ENCODE measurements at places on chromosomes 12 and 14.
A peak's percentile ranks its signal among the peaks of the same experiment; 100 is the strongest.

DNA sequence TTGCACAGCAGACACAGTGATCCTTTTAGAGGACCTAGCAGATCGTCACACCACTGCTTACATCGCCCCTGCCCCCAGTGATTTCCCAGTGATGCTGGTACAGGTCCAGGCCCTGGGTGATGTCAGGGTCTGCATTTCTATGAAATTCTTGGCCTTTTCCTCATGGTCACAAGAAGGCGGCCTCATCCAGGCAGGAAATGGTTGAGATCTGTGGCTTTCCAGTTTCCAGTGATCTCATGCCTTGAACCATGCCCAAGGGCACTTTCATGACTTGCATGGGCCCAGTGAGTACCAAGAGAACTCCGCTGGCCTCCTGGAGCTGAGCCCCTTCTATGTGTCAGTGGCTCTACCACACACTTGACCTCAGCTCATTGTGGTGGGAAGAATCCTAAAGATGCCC lies 41.9 kb upstream of the BDKRB2 start:
- H3K27ac ChIP-seq = no peak overlapping the region
- peaks cover 7% of the 10 kb centered on the region for H3K4me1 ChIP-seq
- no peak overlapping the region for H3K4me3 ChIP-seq

DNA sequence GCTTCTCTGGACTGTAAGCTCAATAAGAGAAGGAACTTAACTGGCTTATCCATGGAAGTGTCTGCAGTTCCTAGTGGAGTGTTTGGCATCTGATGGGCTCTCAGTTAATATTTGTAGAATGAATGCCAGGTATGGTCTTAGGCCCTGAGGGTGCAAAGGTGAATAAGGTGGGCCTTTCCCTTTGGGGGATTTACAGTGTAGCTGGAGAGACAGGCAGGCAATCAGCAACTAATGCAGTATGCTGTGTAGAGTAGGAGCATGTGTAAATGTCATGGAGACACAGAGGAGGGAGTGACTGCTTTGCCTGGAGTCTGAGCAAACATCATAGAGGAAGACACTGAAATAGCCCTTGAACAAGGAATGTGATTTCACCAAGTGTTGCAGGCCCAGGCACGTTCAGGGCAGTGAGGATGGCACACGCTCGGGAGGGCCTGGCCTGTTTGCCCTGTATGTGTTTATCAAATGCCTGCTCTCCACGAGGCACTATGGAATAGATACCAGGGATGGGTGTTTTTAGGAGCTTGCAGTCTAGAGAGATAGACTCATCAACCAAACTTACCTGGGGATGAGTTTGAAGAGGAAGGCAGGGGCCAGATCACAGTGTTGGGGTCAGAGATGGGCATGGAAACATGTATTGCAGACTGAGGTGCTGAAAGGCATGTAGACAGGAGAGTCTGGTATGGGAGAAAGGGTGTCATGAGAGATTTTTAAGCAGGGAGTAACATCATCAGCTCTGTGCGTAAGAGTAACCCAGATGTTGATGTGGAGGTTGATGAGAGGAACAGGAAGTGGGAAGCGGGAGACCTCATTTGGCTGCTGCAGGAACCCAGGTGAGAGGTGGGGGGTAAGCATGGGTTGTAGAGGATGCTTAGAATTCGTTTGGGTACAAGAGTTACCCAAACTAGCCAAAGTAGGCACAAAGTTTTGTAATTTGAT lies 54.1 kb downstream of the PLXNC1 start:
- H3K4me1 ChIP-seq = no peaks in the 10 kb centered on the region
- no peak overlapping the region for H3K4me3 ChIP-seq
- no peaks in the 10 kb centered on the region for H3K36me3 ChIP-seq
- no peak overlapping the region for H3K27ac ChIP-seq

DNA sequence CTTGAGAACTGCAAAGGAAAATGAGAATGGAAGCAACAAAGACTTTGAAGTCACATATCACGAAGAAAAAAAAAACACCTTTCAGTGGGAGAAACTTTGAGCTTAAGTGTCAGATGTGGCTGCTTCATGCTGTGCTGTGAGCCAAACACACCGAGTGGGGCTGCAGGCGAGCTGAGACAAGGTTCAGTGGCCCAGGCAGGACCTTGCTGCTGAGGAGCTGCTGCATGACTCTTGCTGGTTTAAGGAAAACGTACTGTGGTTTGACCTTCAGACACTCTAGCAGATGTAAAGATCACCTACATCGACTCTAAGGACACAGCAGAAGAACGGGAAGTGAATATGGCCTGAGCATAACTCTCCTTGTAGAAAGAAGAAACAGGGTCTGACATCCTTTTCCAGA lies 118.1 kb upstream of the OR4E1 start:
- H3K36me3 ChIP-seq = no peaks in the 10 kb centered on the region
- no peaks in the 10 kb centered on the region for H3K27me3 ChIP-seq
- DNase-seq = no peak
- no peak overlapping the region for H3K27ac ChIP-seq

- no peak overlapping the region for H3K27ac ChIP-seq
- no peak overlapping the region for H3K4me3 ChIP-seq
- no peaks in the 10 kb centered on the region for H3K27me3 ChIP-seq
- DNase-seq = no peak
- no peaks in the 10 kb centered on the region for H3K36me3 ChIP-seq
- H3K4me1 ChIP-seq = no peaks in the 10 kb centered on the region
Observed at GRCh38 chr14:75917322-75917945, 64.4 kb downstream of the TGFB3 start.

DNA sequence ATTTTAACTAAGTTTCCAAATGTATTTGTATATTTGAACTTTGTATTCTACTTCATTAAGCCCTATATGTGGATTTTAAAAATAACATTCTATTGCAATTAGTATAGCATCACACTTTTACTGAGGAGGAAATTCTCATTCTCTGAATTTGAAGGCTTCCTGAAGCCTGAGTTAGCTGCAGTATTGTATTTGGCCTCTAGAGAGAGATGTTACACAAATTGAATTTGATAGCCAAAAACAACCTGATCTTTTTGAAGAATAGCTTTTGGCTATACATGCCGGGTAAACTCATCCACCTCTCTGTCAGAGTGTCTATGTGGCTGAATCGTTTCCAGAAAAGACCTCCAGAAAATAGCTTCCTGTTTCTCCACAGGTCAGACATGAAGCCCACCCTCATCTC lies 316.5 kb upstream of the OR4E1 start:
- H3K4me1 ChIP-seq = no peaks in the 10 kb centered on the region
- no peaks in the 10 kb centered on the region for H3K36me3 ChIP-seq
- no peak for DNase-seq
- H3K27me3 ChIP-seq = no peaks in the 10 kb centered on the region

DNA sequence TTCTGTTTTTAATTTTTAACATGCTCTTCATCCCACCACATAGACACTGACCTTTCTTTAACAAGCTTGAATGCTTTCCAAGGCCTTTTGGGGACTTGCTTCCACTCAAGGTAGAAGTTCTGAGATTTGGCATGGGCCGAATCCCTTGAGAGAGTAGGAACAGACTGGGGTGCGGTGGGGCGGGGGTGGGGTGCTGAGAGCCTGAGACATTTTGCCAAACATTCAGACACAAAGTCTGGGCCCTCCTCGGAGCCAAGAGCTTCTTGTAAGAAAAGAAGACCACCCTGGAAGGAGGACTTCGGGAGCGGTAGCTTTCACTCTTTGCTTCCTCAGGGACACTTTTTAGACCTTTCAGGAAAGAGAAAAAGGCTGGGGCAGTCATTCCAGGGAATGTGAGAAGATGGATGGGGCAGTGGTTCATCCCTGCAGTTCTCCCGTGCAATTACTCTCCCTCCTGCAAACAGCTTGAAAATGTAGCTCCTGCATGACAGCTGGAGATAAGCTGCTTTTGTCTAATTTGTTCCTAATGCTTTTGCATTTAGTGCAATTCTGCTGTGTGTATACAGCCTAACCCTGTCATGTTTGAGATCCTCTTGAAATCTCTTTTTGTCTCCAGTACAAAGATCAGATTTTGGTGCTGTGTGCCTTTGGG lies 16.3 kb upstream of the MYO1H start:
- H3K36me3 ChIP-seq = no peaks in the 10 kb centered on the region
- no peak overlapping the region for H3K4me3 ChIP-seq
- H3K27ac ChIP-seq = no peak overlapping the region
- no peaks in the 10 kb centered on the region for H3K27me3 ChIP-seq
- no peak for DNase-seq

GRCh38 chr12:46154221-46154985 lies 114.4 kb downstream of the SLC38A1 start:
- H3K4me3 ChIP-seq = no peak overlapping the region
- peak; percentile 37 for DNase-seq
- H3K27ac ChIP-seq = no peak overlapping the region
- peaks cover 6% of the 10 kb centered on the region for H3K4me1 ChIP-seq
- no peaks in the 10 kb centered on the region for H3K27me3 ChIP-seq

GRCh38 chr14:75147423-75148071 lies 20.7 kb upstream of the NEK9 start:
- DNase-seq = peak; percentile 84
- H3K4me1 ChIP-seq = no peaks in the 10 kb centered on the region
- peak overlapping the region; percentile 54 for H3K27ac ChIP-seq
- peaks cover 1% of the 10 kb centered on the region for H3K36me3 ChIP-seq

- H3K4me3 ChIP-seq = no peak overlapping the region
- H3K27ac ChIP-seq = no peak overlapping the region
- DNase-seq = no peak
- no peaks in the 10 kb centered on the region for H3K27me3 ChIP-seq
- no peaks in the 10 kb centered on the region for H3K4me1 ChIP-seq
- no peaks in the 10 kb centered on the region for H3K36me3 ChIP-seq
Observed at GRCh38 chr12:83997423-83997822, 915.2 kb downstream of the SLC6A15 start.

DNA sequence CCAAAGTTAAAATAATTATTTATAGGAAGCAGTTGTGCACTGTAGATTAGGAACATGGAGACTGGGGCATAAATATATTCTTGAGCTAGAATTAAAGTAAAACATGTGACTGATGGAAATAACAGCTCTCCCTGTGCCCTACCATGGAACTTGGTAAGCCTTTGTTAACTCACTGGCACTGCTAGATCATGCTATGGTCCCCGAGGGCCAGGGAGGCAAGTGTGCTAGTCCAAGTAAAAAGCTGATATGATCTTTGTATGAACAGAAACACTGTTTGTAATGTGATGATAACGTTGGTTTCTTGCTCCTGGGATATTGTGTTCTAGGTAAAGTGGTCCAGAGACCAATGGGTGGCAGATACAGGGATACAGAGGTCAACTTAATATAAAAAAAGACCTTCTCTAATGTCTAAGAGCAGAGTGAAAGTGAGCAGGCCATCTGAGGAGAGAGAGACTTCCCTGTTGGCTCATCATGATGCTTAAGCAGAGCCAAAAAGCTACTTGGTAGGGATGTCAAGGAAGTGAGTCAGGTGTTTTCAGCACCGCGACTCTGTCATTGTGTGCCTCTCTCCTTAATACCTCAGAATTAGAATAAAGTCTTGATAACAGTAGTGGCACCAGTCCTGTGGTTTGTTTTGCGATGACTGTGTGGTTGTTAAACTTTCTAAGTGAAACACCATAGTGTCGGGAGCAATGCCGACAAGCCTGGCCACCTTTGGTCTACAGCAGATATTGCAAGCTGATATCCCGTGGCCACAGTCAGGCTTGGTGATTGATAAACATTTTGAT lies 27.6 kb downstream of the BICD1 start:
- H3K27me3 ChIP-seq = no peaks in the 10 kb centered on the region
- peak overlapping the region; percentile 22 for H3K27ac ChIP-seq
- peak; percentile 22 for DNase-seq
- no peaks in the 10 kb centered on the region for H3K36me3 ChIP-seq

DNA sequence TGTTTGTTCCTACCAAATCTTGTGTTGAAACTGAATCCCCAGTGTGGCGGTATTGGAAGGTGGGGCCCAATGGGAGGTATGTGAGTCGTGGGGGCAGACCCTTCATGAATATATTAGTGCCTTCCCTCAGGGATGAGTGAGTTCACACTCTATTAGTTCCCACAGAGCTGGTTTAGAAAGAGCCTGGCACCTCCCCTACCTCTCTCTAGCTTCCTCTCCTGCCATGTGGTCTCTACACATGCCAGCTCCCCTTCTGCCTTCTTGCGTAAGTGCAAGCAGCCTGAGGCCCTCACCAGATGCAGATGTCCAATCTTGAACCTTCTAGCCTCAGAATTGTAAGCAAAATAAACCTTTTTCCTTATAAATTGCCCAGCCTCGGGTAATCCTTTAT lies 105.8 kb downstream of the SPTSSA start:
- no peak overlapping the region for H3K27ac ChIP-seq
- no peak overlapping the region for H3K4me3 ChIP-seq
- H3K27me3 ChIP-seq = no peaks in the 10 kb centered on the region
- no peaks in the 10 kb centered on the region for H3K36me3 ChIP-seq

DNA sequence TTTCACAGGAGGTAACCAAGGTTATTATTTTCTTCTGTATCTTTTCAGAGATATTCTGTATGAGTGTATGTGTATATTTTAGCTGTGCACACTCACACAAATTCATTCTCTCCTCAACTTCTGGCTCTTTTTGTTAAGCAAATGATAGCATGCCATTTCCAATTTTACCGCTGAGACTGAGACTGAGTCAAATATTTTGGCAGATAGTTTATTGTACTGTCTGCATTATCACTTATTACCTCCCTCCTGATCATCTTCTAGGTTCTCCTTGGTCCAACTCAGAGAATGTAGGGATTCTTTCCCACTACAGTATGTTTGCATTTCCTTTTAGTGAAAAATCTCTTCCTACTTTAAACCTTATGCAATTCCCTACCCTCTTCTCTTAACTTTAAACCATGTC lies 33.3 kb downstream of the DACT1 start:
- no peak overlapping the region for H3K27ac ChIP-seq
- no peaks in the 10 kb centered on the region for H3K27me3 ChIP-seq
- no peak overlapping the region for H3K4me3 ChIP-seq
- H3K36me3 ChIP-seq = no peaks in the 10 kb centered on the region
- DNase-seq = no peak

- H3K27ac ChIP-seq = no peak overlapping the region
- no peak overlapping the region for H3K4me3 ChIP-seq
- no peaks in the 10 kb centered on the region for H3K36me3 ChIP-seq
- H3K4me1 ChIP-seq = peaks cover 2% of the 10 kb centered on the region
- DNase-seq = peak; percentile 48
Observed at GRCh38 chr14:61625165-61625564, 70.1 kb upstream of the HIF1A start.

- no peaks in the 10 kb centered on the region for H3K4me1 ChIP-seq
- H3K27me3 ChIP-seq = peaks cover 9% of the 10 kb centered on the region
- H3K36me3 ChIP-seq = no peaks in the 10 kb centered on the region
Observed at GRCh38 chr12:96078231-96079135, 43.1 kb upstream of the LTA4H start.

- H3K27me3 ChIP-seq = no peaks in the 10 kb centered on the region
- no peak overlapping the region for H3K27ac ChIP-seq
- H3K36me3 ChIP-seq = no peaks in the 10 kb centered on the region
- H3K4me1 ChIP-seq = peaks cover 20% of the 10 kb centered on the region
- DNase-seq = peak; percentile 53
Observed at GRCh38 chr12:75783093-75783877, 248.3 kb downstream of the PHLDA1 start.

GRCh38 chr14:34460295-34460694 lies 1.7 kb downstream of the SPTSSA start:
- no peaks in the 10 kb centered on the region for H3K36me3 ChIP-seq
- no peaks in the 10 kb centered on the region for H3K27me3 ChIP-seq
- no peak overlapping the region for H3K27ac ChIP-seq
- H3K4me3 ChIP-seq = peak overlapping the region; percentile 84
- no peaks in the 10 kb centered on the region for H3K4me1 ChIP-seq
